ENCODE measurements at places on chromosomes 11 and 22.

GRCh38 chr11:61567286-61568061 is 13.4 kb downstream of the SYT7 start:
- DNase-seq = peak; percentile 72

- DNase-seq = peak; percentile 84
These were observed 10.5 kb downstream of the NUMA1 start for GRCh38 chr11:72069787-72070251.

DNA sequence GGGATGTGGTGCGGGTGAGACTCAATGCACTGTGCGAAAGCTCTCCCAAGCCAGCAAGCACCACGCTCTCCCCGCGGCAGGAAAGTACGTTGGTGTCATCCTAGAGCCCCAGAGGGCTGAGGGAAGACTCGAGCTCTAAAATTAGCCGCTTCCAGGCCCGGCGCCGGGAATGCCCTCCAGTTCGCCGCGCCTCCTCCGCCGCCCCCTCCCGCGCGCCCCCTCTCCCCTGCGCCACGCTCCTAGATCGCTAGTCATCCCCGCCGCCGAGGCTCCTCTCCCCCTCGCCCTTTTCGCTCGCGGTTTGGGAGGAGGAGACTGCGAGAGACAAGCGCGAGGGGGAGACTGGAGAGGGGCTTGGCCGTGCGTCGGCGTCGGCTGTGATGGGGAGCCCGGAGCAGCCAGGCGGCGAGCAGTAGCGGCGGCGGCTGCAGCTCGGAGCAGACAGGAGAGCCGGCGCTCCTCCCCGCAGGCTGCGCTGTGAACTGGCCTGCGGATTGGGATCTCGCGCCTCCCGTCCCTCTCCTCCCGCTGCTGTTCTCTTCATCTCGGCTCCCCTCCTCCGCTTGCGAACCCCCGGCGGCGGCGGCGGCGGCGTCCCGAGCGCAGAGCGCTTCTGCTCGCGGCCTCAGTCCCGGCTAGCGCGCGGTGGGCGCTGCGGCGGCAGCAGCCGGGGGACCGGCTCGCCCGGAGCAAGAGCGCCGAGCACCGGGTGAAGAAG is at the start of gene FAT3:
Gene FAT3 (plus strand): TSS at position 412 of the 718 bp plus-strand sequence. CDS start 127,295 bp downstream, outside the sequence.
- peak; percentile 45 for DNase-seq

GRCh38 chr11:90849312-90849711 is 626.5 kb upstream of the CHORDC1 start:
- no peak for DNase-seq

DNA sequence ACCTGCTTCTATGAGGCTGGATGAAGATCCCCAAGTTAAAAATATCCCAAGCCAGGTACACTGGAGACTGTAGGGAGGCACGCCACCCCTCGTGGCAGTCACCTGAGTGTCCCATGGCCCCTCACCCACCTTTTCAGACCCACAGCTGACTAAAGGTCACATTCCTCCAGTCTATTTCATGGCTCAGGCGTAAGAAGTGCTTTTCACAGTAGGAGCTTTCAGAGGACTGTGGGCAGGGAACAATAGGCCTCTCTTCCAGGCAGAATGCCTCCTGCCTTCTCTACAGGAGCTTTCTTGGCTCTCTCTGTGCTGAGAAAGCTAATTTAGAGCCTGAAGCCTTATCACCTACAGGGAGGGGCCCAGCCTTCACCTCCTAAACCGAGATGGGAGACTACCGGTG is 73.8 kb downstream of the C11orf58 start:
- no peak for DNase-seq

DNA sequence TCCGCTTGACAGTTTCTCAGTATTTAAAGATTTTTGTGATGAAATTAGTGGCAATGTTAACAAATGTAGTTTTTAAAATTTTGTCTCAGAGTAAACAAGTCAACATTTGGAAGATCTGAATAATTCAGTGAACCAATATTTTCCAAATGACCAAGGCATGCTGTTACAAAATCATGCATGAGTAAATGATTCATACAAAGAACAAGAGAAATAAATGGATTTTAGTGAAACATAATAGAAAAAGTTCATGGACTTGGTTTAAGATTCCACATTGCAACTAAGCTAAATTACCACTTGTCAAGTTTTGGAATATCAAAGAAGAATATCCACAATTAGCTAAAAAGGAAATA is 125.7 kb upstream of the SNX19 start:
- DNase-seq = no peak

- DNase-seq = no peak
These were observed 30.6 kb upstream of the ATXN10 start for GRCh38 chr22:45640941-45641621.

GRCh38 chr11:69539416-69540117 is 58.1 kb downstream of the LINC01488 start:
- no peak for DNase-seq

DNA sequence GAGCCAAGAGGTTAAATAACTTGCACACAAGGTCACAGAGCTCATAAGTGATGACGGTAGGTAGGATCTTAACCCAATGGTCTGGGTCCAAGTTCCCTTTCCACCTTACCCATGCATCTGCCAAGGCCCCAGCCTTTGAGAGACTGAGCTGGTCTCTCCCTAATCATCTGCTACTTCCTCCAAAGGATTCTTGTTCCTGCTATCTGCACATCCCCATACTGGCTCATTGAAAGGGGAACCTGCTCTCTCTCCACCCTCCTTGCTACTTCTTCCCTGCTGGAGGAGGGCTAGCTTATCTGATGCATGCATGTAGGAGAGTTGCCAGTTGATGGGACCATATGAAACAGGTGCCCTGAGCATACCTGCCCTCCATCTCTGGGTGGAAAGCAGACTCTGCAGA is 47.7 kb downstream of the COMMD9 start:
- DNase-seq = no peak

- DNase-seq = no peak
These were observed 149.7 kb upstream of the CADM1 start for GRCh38 chr11:115653926-115654325.

DNA sequence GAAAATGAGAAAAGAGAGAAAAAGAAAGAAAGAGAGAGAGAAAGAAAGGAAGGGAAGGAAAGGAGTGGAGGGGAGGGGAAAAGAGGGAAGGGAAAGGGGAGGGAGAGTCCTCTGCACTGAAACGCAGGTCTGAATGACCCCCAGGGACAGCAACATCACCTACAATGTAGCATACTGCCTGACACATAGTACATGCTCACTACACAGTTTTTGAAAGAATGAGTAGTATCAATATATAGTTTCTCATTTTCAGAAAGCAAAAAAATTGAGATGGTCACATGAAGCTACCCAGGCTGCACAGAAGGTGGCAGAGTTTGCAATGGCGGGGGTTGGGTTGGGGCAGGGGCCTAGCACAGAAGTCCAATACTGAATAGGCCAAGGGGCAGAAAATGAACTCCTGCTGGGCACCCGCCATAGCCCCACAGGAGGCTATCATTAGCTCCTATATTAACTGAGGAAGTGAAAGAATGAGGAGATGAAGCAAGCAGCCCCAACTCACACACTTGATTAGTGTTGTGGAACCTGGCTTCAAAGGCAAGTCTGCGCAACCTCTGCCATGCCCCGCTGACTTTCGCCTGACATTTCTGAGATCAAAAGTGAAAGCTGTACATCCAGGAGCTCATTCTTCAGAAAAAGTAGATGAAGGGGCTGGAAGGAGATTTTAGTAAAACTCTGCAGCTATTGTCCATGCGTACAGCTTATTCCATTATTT is 241.2 kb upstream of the SYN3 start:
- no peak for DNase-seq

DNA sequence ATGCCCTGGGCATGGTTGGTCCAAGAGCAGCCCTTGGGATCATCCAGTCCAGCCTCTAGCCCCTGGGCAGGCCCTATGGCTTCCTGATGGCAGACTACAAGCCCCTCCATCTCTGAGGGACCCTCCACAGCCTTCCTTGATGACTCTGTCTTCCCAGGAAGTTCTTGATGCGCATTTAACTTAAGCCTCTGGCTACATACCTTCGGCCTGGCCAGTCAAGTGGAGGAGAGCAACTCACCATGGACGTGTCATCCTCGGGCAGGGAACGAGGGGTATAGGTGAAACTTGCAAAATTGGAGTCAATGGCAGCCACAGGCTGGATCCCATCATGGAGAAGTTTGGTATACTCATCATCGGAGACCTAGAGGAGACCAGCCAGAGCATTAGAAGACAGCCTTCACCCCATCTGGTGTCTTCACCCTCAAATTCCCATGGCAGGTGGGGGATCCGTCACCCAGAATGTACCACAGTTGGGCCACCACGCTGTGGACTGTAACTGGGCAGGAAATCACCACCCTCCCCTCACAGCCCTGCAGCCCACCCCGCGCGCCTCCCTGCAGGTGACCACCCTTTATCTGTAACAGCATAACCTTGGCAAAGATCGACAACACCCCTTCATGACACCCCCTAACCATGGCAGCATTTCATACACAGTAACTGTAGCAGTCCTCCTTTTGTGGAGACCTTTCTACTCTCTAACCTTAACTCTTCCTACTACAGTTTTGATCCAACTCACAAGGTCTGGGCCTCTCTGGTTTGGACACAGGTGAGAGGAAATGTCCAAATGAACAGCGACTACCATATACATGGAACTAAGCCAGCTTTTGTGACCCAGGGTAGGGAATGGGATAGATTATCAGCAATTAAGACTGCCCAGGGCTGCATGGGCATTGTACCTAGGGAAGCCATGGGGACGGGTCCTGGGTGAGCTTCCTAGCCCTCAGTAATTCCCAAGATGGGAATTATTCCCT is 91.7 kb downstream of the PDE2A start:
- DNase-seq = no peak

DNA sequence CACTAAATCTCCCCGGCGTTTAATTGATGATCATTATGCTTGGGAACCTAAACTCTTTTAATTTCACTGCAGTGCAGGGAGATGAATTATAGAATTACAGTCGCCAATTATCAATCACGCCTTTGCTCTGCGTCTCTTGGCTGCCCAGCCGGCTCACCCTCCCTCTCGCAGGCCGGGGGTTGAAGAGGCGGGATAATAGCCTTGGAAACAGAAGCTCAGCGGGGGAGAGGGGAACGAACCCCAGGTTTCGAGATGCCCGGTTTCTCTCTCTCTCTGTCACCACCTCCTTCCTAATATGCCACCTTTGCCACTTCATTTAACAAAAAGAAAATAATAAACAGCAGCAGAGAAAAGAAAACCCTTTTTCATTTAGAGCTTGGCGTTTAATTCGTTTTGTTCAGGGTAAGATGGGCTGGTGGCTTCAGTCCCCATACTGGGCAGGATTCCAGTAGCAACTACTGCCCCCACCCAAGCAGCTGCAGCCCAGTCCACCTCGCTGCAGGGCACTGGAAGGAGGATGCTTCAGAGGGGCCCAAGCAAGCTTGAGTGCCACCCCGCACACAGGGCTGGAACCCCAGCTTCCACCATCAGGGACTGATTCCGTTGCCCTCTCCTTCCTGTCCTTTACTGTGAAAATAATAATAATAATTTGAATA is 271.7 kb downstream of the BUD13 start:
- DNase-seq = no peak

- DNase-seq = no peak
These were observed 26.1 kb downstream of the TYR start for GRCh38 chr11:89203814-89204213.

DNA sequence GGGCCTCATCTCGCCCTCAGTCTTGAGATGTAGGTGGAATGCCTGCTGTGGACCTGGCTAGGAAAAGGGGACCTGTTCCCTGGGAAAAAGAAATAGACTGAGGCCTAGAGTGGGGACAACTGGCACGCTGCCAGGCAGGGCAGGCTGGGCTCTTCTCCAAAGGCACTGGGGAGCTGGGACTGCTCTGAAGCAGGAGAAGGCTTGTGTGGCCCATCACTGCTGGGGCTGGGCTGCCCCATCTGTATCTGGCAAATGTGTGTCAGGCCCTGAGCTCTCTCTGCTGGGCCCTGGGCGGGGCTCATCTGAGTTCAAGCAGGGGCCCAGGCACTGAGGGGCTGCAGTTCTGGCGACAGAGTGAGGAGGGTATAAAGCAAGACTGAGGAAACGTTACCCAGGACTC is 32.9 kb downstream of the ARVCF start:
- DNase-seq = no peak

GRCh38 chr11:117200813-117201657 is 1.9 kb downstream of the TAGLN start:
- DNase-seq = no peak

DNA sequence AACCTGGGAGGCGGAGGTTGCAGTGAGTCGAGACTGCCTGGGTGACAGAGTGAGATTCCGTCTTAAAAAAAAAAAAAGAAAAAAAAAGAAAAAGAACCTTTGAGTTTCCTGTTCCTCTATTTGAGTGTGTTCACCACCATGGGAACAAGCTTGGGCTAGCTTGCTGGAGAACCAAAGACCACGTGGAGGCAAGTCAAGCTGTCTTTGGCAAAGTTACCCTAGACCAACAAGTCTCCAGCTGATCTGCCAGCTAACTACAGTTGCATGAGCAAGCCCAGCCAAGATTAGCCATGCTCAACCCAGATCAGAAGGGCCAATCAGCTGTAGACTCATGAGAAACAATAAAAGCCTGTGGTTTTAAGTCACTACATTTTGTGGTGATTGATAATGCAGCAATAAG is 29.7 kb downstream of the SLN start:
- no peak for DNase-seq

- no peak for DNase-seq
These were observed 282.3 kb upstream of the CTSC start for GRCh38 chr11:88619656-88620385.

- DNase-seq = no peak
These were observed 7.3 kb downstream of the SIDT2 start for GRCh38 chr11:117185736-117186430.

DNA sequence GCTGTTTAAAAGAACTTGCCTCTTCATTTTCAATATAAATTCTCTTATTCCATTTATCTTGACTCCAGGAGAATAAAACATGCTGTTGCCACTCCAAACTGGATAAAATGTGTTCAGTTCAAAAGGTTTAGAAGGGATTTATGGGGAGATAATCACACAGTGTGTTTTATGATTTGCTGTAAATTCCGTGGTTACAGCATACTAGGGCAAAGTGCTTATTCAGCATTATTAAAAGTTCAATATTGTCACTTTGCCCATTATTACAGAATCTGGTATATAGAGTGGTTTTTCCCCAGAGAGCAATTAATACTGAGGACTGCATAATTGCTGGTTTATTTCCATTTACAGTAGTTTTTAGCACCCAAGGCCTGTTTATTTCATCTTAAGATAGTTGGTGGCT is 780.9 kb upstream of the RAG2 start:
- DNase-seq = no peak
